ENCODE measurements at places on chromosomes 7 and 10. TPM values are rescaled to one million over a fixed set of nuclear protein-coding genes. Genes with fewer than 3 reads are reported as not detected.

DNA sequence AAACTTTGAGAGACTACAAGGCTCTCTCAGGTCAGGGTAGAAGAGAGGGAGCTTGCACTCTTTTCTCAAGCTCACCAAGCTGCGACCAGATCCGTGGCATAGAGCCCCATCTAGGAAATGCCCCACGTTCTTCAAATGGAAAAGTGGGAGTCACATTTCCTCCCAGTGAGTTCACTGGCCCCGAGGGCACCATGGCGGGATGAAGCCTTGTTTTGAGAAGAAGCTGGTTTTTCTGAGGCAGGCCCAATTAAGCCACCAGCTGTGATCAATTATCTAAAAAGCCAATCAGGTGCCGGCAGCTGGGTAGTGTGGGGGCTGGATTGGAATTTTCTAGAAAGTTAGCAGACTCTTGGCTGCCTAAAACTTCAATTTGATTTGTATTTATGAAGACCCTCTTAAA is 101.4 kb downstream of the ZNF365 start:
- no peak for DNase-seq

- no peak for DNase-seq
Measured at GRCh38 chr7:94897541-94897940, 9.9 kb upstream of the PPP1R9A start.

GRCh38 chr7:80521809-80522208 is 9.9 kb upstream of the GNAT3 start:
- no peak for DNase-seq

EIF4EBP2 gene
- 20.8 TPM for total RNA-seq

DNA sequence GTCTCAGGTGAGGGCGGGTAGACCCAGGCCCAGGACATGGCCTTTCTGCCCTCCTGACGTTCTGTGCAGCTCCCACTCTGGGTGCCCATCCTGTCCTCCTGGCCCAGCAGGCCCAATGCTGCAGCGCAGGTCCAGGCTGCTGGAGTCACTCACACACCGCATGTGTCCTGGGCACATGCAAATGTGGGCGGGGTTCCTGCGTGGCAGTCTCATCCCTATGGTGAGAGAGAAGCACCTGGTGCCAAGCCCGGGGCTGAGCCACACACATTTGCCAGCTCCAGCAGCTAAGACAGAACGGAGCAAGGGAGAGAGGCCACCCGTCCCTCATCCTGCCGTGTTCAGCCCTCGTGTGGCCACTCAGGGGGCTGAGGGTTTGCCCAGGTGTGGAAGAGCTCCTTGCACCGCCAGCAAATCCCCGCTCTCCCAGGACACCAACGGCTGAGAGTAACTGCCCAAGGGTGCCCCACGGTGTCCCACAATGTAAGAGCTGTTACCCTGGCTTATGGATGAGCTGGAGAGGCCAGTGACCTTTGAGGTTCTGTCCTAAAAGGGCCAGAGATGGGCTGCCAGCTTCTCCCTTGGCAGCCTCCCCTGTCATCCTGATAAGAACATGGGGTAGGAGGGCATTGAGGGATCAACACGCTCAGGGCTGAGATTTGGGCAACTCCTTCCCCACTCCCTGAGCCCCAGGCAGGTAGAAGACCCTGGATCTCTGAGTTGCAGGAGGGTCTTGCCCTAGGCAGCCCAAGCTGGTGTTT is 4.4 kb downstream of the FUOM start:
- no peak for DNase-seq

DNA sequence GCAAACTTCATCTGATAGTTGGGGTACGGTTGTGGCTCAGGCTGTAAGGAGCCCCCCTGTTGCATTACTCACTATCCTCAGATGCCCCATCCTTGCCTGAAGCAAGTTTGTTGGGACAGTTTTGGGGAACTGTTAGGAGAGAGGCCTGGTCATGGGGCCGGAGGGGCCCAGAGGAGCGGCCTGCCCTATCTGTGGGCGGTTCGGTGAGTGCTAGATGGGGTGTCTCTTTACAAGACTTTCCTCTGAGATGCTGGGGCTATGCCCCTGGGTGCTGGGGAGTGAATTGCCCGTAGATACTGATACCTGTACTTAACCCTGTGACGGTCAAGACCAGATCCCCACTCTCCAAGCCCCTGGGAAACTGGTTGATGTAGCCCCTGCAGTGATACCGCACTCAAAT is 12.4 kb downstream of the CUX1 start:
- DNase-seq: no peak

C10orf53 gene
- total RNA-seq: not detected

ASZ1 gene
- total RNA-seq: not detected

- no peak for DNase-seq
Measured at GRCh38 chr7:1345796-1346755, 113.2 kb downstream of the MICALL2 start.
